ENCODE measurements at places on chromosomes 12 and 14.
A peak's percentile ranks its signal among the peaks of the same experiment; 100 is the strongest.

DNA sequence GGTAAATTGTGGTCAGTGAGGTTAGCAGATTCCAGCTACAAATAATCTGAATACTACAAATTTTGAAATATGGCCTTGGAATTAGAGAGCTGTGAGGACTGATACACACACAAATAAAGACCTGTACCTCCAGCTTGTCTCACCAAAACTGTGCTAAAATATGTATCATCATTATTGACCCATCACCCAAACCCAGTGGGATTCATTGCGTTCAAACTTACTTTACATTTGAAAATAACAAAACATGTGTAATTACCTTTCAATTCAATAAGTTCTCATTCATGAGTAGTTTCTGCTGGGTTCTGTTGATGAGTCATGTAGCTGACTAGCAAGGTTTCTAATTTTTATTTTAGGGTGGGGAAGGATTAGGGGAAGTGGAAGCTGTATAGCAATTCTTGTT is 170.9 kb downstream of the MSRB3 start:
- no peak for DNase-seq

DNA sequence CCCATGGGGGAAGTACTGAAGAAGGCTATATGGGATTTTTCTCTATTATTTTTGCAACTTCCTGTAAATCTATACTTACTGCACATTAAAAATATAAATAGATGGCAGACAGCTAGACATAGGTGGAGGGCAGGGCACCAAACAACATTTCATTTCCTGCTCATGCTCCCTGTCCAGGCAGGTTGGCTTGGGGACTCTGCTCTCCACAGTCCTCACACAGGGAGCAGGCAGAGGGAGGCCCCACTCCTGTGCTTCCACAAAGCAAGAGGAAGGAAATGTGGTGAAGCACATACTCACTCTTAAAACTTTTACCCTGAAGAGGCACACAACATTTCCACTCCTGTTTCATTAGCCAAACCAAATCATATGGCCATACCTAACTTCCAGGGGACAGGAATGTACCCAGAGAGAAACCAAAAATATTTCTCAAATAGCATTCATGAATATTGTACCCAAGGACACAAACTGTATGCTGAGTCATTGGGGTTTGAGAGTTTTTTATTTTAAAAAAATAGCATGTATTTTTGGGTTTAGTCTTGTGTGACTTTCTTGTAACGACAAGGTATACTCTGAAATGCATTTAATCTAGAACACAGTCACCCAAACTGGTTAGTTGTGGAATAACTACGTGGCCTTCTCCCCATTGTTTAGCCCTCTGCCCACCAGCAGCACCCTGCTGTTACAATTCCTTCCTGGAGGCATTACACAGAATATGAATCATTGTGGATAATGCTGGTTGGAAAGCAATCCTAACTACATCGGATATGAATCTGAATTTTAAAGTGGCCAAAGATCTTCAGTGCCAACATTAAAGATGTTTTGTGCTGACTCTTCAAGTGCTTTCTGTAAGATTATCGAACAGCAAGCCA is 40.9 kb downstream of the RTN1 start:
- no peak for DNase-seq

- DNase-seq: no peak
These were observed 73.9 kb downstream of the PPP1R36 start for GRCh38 chr14:64623554-64624165.

GRCh38 chr14:37668646-37669045 is 73.2 kb downstream of the TTC6 start:
- no peak for DNase-seq

- peak; percentile 24 for DNase-seq
These were observed 154.3 kb downstream of the CEP83 start for GRCh38 chr12:94305130-94305957.

DNA sequence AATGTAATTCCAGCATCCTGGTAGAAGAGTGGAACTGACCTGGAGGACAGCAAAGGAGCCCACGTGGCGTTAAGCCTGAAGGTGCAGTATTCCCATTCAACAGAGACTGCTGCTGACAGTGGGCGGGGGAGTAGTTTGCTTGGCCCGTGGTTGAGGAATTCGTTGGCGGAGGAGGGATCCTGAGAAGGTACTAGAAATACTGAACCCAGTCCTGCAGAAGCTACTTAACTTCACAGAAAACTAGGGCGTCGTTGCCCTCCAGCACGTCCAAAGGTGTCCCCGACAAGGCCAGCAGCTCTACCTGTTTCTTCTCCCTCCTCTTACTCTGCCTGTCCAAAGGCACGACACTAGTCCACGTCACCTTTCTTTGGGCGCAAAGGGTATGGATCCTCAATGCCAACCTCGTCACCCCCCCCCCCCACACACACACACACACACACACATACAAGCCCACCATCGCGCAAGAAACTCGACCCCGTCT is 303 bp downstream of the PUS7L start:
- peak; percentile 17 for DNase-seq

DNA sequence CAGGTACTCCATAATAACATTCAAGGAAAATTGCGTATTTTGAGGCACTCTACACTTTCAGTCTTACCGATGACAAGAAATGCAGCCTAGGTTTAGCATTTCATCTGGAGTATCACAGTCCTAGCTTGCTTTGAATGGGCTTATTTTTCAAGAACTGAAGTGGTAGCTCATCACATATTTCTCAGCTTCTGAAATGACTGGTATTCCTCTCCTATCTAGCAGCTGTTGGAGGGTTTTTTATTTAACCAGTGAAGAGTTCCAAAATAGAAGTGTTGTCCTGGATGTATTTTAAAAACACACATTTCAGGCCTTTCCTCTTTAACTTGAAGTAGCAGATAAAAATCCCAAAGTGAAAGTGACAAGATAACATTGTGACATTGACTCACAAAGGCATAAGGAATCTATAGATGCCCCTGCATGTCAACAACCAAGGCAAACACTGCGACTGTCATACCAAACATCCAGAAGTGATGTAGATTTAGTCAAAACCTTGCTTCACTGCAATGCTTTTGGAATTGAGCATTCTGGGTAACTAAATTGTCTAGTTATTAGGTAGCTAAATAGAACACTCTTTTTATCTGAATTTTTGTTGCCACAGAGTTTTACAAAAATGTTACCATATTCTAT is 182.2 kb upstream of the FBXO33 start:
- no peak for DNase-seq

GRCh38 chr14:97731800-97732199 is 934.6 kb downstream of the VRK1 start:
- no peak for DNase-seq

DNA sequence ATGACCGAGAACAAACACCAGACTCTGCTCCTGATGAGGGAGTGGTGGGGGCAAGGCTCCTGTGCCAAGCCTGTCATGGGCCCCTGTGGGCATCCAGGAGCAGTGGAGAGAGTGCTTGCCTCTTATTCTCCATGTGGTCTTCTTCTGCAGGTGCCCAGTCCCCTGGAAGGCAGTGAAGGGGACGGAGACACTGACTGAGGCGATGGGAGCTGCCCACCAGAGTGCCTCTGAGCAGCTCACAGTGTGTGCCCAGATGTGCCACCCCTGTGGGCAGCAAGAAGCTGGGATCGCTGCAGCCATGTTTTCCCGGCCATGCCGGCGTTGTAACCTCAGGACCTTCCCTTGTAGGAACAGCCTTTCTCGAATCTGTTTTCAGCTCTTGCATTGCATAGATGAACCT is 6.4 kb upstream of the EP400 start:
- no peak for DNase-seq

GRCh38 chr12:52704464-52704863 is 1.1 kb upstream of the KRT77 start:
- no peak for DNase-seq

DNA sequence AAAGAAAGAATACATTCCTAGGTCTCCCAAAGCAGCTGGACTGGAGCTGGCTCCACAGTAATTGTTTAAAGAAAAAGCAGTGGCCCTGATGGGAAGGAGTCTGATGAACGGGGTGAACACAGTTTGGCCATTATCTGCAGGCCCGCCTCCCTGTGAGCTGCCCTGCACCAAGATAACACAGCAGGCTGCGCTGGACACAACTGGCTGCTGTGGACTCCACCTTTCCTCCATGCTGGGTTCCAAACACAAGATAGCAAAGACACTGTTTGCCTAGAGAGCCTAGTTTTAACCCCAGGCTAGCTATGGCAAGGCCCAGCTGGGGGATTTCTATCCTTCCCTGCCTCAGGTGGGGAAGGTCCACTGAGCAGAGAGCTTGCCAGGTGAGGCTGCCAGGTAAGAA is 34.6 kb downstream of the ZFP36L1 start:
- DNase-seq: no peak

- DNase-seq: no peak
These were observed 7.3 kb upstream of the EDDM3B start for GRCh38 chr14:20760950-20761349.

DNA sequence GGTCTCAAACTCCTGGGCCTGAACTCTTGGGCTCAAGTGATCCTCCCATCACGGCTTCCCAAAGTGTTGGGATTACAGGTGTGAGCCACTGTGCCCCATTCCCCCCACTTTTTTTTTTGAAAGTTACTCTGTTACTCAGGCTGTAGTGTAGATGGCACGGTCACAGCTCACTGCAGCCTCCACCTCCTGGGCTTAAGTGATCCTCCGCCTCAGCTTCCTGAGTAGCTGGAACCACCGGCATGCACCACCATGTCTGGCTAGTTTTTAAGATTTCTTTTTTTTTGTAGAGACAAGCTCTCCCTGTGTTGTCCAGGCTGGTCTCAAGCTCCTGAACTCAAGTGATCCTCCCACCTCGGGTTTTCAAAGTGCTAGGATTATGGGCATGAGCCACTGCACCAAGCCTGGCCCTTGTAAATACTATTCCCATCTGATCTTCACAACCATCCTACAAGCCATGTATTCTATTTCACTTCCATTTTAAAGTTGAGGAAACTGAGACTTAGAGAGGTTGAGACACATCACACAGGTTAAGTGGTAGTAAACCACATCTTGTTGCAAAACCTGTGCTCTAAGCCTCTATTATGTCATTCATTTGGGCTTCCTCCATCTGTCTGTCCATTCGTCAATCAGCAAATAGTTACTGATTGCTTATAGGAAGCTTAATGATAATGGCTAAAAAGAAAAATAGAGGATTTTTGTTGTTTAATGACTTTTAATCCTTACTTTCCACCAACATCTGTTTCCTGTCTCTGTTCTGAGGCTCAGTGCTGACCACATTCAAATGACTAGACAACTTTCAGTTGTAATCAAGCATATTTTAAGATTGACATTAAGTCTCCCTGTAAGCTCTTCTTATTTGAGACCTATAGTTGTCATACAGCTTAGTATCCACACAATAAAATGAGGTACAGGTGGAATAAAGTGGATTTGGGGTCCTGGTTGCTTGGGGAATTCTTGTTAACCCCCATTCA is 9.2 kb downstream of the ASCL4 start:
- no peak for DNase-seq

DNA sequence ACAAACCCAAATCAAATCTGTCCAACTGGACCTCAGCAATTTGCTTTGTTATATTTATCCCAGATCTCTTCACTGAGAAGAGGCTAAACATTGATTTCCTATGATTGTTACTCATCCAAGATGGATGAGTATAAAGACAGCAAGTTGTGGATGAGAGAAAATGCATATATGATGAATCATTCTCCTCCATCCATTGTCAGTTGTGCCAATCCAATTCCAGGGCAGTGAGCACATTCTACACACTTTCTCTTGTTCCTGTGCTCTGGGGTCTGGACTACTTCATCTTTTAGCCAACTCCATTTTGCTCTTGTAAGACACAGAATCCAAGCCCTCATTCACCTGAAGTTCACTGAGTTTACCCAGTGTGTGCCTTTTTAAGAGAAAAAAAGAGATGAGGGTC is 105.7 kb downstream of the GCH1 start:
- DNase-seq: no peak

DNA sequence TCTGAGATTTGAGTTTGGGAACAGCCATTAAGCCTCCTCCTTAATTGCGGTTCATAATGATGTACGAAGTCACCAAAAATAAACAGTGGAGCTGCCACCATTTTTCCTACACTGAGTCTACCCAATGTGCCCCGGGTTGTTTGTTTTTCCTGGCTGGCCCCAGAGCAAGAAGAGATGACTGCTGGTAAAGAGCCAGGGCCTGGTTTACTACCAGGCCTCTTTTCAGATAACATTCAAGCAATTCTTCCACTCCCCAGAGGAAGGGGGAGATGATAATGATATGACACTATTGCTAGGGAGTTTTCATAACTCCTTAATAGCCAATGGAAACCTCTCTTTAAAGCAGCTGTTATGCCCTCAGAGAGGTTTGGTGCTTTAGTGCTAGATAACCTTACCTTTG is 42.3 kb downstream of the BRAP start:
- no peak for DNase-seq

Data from stimulated activated CD4-positive, alpha-beta T cell treated with anti-CD3 and anti-CD28 coated beads, Interleukin-12 subunit alpha, Interleukin-12 subunit beta, amount 100 ng/mL, for 48 hours (primary cell).